ENCODE measurements at places on chromosomes 2 and 18.

DNA sequence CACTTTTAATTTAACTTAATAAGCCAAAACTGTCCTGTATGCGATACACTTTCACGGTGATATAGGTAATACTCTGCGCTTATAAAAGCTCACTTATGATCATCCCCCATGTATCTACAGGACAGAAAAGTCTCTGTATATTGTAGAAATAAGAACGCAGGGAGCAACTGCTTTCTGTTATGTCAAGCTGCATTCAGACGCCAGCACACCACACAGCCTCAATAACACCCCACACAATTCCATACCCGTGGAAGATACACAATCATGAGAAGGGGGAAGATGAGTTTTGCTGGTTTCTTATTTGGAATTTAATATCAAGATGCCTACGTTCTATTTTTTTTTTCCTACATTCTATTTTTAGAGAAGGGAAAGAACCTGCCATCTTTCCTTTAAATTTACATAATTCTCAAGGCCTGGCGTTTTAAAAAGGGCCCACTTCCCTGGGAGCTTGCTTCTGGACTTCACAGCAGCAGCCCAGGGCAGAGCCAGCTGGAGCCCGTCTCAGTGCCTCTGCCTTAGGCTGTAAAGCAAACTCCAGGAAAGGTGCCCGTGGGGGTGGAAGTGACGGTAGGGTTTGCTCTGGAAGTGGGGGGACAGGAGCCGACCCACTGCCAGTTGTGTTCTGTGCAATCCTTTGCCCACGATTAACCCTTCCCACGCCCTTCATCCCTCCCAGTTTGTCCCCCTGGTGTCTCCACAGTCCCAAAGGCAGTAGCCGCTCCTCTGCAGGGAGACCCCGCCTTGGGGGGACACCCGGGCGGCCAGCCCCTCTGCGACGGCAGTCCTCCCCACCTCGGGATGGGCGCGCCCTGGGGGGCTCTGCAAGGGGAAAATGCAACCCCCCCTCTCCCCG lies 5.3 kb downstream of the PTGR3 start:
- DNase-seq = no peak

- peak; percentile 1 for DNase-seq
Observed at GRCh38 chr18:76064998-76065397, 430.0 kb downstream of the ZNF516 start.

GRCh38 chr2:122856696-122857095 lies 1101.2 kb downstream of the TSN start:
- DNase-seq = no peak

DNA sequence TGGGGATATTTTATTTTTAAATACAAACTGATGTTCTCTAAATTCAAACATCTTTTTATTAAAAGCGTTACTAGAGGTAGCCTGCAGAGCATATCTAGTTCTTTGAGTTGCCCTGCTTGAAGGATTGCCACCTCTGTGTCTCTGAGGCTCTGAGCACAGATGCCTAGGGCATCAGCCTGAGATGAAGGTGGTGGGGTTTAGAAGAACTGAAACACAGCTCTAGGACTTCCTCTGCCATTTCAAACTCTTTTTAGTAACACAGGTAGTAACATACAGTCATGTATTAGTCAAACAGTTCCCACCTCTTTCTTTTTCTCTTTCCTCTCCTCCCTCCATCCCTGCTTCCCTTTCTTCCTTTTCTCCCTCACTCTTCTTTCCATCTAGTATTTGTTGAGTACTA lies 57.6 kb downstream of the TTC21B start:
- DNase-seq = no peak

DNA sequence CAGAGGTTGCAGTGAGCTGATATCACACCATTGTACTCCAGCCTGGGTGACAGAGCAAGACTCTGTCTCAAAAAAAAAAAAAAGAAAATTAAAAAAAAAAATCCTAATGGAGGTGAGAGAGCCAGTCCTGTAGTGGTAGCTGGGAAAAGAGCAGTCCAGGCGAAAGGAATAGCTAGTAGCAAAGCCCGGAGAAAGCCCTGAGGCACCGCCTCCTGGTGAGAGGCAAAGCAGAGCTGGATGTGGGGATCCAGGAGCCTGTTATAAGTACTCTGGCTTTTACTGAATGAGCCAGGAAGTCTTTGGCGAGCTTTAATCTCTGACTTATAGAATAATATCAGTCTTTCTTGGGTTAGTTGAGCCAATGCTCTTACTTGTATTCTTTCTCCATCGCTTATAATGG lies 6.6 kb upstream of the KLHL23 start:
- DNase-seq = no peak

- no peak for DNase-seq
Observed at GRCh38 chr18:78074400-78075020, 824.9 kb downstream of the GALR1 start.

GRCh38 chr2:137770166-137770565 lies 194.1 kb upstream of the HNMT start:
- DNase-seq = no peak

DNA sequence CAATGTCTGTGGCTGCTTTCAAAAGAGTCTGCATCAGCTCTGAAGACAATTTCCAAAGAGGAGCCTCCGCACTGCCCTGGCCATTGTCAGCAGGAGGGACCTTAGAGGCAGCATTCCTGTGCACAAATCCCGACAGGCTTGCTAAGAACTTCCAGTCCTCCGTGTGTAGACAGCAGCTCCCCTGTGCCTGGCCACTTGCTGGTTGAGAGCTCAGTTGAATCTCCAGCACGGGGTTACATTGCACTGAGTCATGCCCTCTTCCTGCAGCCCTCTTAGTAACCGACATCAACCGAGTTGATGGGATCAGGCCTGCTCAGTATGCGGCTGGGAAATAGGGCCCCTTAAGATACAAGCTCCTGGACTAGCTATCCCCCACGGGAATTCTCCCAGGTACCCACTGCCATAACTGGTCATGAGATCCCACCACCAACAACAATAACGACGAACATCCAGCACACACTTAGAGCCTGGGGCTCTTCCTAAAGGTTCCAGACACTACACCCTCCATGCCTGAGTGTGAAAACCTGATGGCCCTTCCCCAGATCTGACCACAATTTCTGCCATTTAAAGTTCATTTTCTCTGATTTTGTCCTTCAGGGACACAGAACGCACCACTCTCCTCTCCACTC lies 12.0 kb downstream of the ATP6V1B1 start:
- DNase-seq = no peak

- no peak for DNase-seq
Observed at GRCh38 chr2:78506301-78506700, 519.2 kb upstream of the REG3G start.

GRCh38 chr2:234594715-234595114 lies 97.8 kb upstream of the ARL4C start:
- no peak for DNase-seq

- DNase-seq = no peak
Observed at GRCh38 chr18:56302156-56302555, 336.2 kb downstream of the TXNL1 start.

DNA sequence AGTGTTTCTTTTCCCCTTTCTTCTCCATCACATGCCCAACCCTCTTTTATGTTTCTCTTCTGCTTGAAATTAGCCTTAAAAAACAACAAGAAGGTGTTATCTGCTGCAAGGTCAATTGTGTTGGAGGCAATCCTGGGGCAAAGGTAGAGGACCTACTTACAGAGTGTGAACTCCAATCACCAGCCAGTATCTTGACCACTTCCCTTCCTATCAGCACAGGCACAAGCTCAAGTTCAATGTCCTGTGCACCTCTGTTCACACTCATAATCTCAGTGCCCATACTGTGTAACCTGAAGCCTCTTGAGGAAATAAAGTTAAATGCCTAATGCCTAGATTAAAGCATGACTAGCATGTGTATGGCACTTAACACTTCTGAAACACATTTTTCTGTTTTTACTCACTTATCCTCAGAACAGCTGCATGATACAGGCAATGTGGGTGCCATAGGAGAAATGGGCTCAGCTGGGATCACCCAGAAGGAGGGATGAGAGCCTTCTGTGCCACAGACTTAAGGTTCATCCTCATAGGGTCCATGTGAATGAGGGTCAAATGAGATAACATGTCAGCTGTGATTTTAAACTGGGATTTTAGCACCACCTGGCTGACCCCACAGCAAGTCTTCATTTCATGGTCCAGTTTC lies 701.5 kb downstream of the BCL11A start:
- DNase-seq = no peak

GRCh38 chr2:86764661-86765309 lies 25.9 kb downstream of the CD8A start:
- peak; percentile 29 for DNase-seq

- DNase-seq = no peak
Observed at GRCh38 chr2:46381871-46382270, 84.7 kb downstream of the EPAS1 start.

All from NCI-H1436 (cell line).